ENCODE measurements at places on chromosomes 11 and 22.
A peak's percentile ranks its signal among the peaks of the same experiment; 100 is the strongest.

GRCh38 chr11:111312076-111312475 lies 13.7 kb downstream of the POU2AF3 start:
- no peak for DNase-seq

- DNase-seq: no peak
Measured at GRCh38 chr22:45718391-45718790, 46.8 kb downstream of the ATXN10 start.

DNA sequence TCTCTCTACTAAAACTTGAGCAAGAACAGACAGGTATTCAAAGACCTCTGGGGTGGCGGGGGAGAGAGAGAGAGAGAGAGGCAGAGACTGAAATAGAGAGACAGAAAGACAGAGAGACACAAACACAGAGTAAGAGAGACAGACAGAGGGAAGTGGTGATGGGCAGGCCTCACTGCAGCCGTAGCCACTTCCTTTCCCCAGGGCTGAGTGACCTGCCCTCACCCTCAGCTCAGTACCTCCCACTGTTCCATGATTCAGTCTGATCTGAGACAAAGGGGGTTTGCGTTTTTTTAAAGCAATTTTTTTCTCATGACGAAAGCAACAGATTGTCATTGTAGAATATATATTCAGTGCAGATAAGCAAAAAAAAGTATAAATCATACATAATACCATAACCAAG lies 607.9 kb upstream of the B3GAT1 start:
- no peak for DNase-seq

DNA sequence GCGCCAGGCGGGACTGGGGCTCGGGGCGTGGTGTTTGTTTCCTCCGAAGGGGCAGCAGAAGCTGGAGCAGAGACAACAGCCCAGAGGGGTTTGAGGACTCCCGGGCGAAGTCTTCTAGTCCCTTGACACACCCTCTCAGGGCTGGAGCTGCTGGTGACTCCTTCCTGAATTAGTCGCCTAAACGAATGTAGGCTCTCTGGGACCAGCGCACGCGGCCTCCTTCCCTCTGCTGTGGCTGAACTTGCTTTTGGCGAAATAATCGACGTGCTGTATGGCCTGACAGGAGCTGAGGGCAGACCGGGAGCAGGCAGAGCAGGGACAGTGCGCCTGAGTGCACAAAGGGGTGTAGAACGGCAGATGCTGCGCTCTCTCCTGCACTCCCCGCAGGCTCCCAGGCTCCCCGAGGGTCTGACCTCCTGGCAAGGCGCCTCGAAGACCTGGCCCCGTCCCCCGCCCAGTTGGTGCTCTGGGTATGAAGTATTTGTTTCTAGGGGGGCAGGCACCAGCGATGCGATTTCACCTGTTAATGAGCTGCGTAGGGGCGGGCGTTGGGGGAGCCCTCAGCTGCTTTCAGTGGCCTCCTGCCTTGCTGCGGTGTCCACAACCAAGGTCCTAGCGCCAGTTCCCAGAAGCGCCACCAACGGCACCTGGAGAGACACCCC lies 5.3 kb downstream of the SLC17A6 start:
- no peak for DNase-seq

DNA sequence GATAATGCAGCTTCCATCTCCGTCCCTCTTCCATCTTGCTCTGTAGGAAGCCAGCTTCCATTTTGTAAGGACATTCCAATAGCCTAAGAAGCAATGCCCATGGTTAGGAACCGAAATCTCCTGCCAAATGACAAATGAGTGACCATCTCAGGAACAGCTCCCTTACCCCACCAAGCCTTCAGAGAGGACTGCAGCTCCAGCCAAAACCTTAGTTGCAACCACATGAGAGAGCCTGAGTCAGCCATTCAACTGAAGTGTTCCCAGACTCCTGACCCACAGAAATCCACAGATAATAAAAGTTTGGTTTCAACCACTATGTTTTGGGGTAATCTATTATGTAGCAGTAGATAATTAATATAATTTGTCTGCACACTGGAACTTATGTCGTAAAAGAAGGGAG lies 51.7 kb upstream of the LDLRAD3 start:
- DNase-seq: no peak

- DNase-seq: no peak
Measured at GRCh38 chr11:112715056-112715455, 246.2 kb upstream of the NCAM1 start.

- DNase-seq: no peak
Measured at GRCh38 chr11:73446766-73447165, 70.6 kb downstream of the RELT start.

GRCh38 chr22:48268771-48269552 lies 1506.5 kb downstream of the TBC1D22A start:
- DNase-seq: no peak

- no peak for DNase-seq
Measured at GRCh38 chr11:80320226-80320625, 879.4 kb upstream of the TENM4 start.

GRCh38 chr11:125408311-125408711 lies 87.8 kb downstream of the FEZ1 start:
- no peak for DNase-seq

GRCh38 chr11:118689503-118689851 lies 10.0 kb upstream of the TREH start:
- no peak for DNase-seq

- no peak for DNase-seq
Measured at GRCh38 chr22:35587447-35587870, 29.7 kb downstream of the MB start.

- DNase-seq: no peak
Measured at GRCh38 chr11:33063326-33063881, 24.0 kb downstream of the TCP11L1 start.

- DNase-seq: no peak
Measured at GRCh38 chr11:119181677-119182412, 3.4 kb upstream of the NHERF4 start.

- DNase-seq: no peak
Measured at GRCh38 chr11:8098879-8099278, 17.9 kb downstream of the TUB start.

DNA sequence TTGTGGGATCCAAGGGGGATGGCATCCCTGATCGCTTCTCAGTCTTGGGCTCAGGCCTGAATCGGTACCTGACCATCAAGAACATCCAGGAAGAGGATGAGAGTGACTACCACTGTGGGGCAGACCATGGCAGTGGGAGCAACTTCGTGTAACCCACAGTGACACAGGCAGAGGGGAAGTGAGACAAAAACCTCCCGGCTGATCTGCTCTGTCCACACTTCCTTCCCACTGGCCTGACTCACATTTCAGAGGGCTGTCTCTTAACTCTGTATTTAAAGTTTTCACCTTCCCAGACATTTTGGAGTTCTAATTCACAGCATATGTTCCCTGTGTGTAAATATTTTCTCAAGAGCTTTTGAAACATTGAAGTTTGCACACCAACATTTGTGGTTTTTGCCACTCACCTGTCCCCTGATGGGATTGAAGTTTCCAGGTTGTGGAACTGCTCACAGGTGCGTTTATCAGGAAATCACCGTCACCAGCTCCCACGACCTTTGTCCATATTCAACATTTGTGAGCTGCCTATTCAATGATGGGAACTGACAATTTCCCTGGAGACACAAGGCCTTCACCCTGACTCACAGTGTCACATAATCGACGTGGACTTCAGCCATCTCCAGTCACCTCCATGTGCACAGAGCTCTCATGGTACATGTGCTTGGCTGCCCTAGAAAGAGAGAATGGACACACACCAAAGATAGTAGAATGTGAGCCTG lies 99.2 kb downstream of the VPREB1 start:
- no peak for DNase-seq

DNA sequence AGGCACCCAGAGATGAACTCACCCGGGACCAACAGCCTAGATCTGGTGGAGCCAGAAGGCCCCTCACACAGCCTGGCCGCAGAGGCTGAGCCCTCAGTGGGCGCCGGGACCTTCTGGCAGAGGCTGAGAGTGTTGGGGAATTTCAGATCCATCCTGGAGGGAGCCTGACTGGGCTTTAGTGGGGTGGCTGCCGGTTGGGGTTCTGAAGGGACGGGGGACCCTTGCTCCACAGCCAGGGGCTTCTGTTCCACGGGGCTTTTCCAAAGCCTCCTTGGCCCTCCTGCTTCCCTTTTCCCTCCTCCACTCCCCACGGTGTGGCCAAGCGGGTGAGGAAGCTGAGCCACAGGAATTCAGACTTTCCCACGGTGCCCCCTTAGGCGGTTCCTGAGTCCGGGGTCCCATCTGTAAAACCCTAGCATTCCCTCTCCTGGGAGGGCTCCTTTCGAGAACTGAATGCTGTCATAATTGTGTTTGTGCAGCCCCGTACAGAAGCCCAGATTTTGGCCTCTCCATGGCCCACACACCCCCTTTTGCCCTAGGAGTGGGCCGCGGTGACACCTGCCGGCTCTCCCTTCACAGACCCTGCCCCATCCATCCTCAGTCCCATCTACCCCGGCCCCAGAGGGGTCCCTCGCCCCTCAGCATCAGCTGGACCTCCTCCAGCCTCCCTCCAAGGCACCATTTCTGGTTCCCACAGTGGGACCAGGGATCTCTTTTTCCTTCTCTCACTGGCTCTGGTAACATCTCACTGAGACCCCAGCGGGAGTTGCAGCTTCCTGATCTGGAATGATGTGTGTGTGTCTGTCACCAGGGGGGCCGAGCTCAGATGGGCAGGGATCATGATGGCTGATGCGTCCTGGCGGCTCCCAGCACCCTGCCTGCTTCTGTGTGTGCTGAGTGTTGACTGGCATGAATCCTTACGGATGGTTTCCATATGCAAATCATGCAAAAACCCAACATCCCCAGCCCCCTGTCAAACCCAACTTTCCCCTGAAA lies 1048.4 kb downstream of the TBC1D22A start:
- no peak for DNase-seq

DNA sequence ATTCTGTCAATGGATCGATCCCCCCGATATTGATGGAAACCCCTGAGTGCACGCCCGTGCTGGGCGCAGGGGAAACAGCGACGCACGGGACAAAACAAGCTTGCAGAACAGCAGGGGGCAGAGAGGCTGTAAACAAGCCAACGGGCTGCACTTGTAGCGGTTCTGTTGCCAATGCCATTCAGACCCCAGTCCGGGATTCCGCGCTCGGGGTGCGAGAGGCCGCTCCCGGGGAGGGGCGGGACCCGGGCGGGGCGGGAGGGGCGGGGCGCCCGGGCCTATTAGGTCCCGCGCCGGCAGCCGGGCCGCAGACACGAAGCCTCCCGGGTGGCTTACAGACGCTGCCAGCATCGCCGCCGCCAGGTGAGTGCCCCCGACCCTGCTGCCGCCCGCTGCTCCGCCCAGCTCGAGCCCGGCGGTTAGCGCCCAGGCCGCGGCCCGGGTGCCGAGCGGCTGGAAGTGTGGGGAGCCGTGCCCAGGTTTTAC lies at the start of gene BIK:
TSS of gene BIK (plus strand) at position 307 of the 483 bp plus-strand sequence. CDS start 13,273 bp downstream, outside the sequence.
- DNase-seq: peak; percentile 58

DNA sequence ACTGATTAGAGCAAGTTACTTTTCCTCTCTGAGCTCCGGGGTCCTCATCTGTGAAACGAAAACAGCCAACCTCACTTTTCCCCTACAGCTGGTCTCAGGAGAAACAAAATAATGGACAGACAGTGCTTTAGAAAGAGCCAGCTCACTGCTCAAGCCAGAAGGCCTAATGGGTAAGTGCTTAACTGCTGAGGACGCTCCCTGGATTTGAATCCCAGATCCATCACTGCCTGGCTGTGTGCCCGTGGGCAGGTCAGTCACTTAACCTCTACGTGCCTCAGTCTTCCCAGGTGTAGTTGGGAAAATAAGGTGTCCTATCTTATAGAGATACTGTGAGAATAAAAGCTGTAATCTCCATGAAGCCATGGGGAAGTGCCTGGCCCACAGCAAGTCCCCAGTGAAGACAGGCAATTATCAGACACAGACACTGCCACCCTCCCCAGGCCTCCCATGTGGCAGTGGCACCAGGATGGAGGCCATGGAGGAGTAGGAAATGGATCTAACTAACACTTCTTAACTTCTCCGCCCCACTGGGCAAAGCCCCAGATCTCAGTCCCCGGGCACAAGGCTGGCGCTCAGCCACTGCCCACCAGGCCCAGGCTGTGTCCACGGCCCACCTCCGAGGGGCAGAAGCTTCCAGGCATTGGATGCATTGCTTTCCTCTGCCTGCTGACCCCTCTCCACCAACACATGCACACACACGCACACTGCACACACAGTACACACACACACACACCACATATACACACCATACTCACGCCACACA lies 9.2 kb downstream of the TP53I11 start:
- no peak for DNase-seq

DNA sequence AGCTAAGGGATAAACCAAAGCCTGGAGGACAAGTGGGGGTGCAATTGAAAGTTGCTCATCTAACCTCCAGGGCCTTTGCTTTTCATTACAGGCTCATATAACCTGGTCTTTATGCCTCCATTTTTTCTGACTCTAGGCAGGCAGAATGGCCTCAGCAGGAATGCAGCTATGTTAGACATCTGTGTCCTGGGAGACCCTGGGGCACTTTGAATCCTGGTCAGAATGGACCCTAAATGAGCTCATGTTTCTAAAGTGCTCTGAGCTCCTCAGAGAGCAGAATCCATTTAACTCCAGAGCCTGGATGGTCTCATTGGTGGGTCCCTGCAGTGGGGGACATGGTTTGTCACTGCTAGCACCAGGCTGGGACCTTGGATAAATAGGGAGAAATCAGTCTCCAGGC lies 177.3 kb downstream of the KIRREL3 start:
- no peak for DNase-seq

GRCh38 chr11:118930094-118930712 lies 4.5 kb upstream of the BCL9L start:
- peak; percentile 80 for DNase-seq

GRCh38 chr11:34154059-34154875 lies 48.8 kb downstream of the NAT10 start:
- DNase-seq: no peak

- no peak for DNase-seq
Measured at GRCh38 chr11:33540427-33540826, 160.2 kb downstream of the C11orf91 start.

GRCh38 chr11:19502691-19503253 lies 209.9 kb upstream of the NAV2 start:
- no peak for DNase-seq

GRCh38 chr11:130159139-130159538 lies 443 bp upstream of the ST14 start:
- DNase-seq: no peak

- DNase-seq: no peak
Measured at GRCh38 chr11:112637876-112638275, 323.3 kb upstream of the NCAM1 start.

- no peak for DNase-seq
Measured at GRCh38 chr11:117849781-117850414, 25.4 kb upstream of the FXYD2 start.

GRCh38 chr11:134821422-134821821 lies 409.4 kb upstream of the B3GAT1 start:
- no peak for DNase-seq
